ENCODE measurements at places on chromosomes 1 and 21. TPM values are rescaled to one million over a fixed set of nuclear protein-coding genes. Genes with fewer than 3 reads are reported as not detected.

Gene TMEM200B
- 2.0 TPM for total RNA-seq

DNA sequence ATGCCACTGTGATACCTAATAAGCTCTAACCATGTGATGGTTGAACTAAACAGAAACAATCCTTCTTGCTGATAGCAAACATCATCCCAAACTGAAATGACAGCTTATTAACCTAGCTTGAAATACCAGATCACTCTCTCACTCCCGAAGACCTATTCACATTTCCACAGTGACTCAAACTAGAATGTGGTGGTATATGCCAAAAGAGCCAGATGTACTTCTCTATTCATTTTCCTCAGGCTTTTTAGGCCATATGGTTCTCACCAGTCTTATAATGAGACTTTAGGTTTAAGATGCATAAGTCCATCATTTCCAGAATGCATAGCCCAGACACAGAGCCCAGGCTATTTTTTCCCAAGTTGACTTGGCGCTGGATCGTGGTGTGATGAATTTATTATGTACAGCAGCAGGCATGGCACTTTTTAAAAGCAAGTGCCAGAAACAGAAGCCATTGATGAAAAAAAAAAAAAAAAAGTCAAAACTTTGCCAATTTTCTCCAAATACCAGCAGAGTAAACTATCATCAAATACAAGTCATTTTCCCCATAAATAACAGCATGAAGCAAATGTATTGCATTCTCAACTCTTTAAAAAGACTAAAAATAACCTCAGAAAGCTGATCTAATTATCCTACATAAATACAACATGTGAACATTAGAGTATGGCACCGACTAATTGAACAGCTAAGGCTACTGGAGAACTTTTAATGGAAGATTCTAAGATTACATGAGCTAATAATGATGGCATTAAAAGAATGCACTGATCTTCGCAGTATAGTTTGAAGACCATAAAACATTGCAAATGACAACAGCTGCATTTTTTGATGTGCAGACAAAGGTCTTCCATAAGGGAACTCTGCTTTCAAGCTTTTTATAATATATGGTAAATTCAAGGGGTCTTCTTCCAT is 365.4 kb downstream of the LRRIQ3 start:
- DNase-seq, result no peak

DNA sequence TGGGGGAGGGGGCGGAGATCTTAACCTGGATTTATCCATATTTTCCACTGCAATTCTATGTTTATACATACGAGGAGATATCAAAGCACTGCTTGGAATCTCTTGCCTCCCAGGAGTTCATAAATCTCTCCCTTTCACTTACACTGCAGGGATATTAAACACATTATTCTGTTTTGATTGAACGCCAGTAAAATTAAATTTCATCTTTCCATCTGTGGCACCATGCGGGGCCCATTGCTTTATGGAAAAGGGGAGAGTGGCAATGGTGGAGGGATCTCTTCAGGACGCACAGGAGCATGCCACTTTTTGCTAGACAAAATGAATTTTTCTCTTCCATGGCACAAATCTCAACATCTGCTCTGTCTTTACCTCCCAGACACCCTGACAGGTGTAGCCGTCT is 648.0 kb upstream of the PLXNA2 start:
- DNase-seq, result no peak

DNA sequence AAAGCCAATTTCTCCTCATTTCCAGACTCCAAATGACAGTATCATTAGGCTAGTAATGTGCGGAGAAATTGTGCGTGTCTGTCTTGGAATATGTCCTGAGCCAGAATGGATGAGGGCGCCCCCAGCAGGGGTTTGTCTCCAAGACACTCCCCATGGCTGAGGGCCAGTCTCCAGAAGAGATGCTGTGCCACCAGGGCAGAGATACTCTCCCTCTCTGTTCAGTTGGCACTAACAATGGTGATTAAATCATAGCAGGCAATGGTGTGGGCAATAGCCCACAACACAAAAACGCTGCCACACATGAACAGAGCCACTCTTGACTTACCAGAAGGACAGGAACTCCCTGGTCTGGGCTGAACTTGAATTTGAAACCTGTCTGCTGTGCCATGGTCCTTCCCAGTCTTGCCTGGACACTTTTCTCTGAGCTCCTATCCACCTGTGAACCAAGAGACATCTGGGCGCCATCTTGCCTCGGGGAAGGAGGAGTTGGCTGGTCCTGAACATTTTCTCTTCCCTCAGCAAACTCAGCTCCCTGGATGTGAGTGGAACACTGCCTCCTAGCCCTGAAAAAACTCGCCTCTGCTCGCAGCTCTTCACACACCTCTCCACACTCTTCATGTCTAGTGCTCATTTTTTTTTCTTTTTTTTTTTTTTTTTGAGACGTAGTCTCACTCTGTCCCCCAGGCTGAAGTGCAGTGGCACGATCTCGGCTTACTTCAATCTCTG is 14.8 kb upstream of the ADGRB2 start:
- no peak for DNase-seq

GRCh38 chr1:235866205-235866912 is at the start of gene LYST:
TSS of gene LYST (minus strand) at chr1:235866906. CDS start at chr1:235830417, 36,489 bp downstream.
- peak; percentile 62 for DNase-seq

GRCh38 chr1:220135755-220136154 is 41.8 kb downstream of the IARS2 start:
- DNase-seq, result no peak

GRCh38 chr1:110673805-110674336 is 869 bp downstream of the KCNA3 start:
- DNase-seq, result peak; percentile 50

DNA sequence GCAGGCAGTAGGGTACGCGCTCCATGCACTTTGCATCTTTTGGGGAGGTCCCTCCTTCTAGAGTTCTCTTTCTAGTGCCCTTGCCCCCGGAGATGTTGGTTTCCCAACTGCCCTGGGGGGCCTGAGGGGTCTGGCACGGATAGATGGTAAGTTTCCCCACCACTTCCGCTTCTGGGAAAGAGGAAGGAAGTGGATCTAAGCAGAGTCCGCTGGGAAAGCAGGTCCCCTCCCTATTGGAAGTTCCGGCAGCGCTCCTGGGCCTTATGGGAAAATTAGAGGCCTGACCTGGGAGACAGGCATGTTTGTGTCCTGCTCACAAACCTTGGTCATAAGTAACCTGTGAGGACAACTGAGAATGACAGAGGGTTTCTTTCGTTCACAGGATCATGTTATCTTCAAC is 274.4 kb downstream of the RPS6KC1 start:
- DNase-seq, result no peak

DNA sequence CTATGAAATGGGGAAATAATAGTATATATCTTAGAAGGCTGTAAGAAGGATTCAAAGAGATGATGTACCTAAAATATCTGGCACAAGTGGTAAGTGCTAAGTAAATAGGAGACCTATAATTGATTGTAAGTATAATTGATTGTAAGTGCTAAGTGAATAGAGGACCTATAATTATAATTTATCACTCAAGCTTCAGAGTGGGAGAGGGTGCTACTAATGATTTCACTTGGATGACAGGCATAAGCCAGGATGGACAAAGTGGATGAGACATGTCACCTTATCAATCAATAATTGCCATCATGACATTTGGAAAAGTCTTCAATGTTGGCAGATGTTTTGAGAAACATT is 11.2 kb downstream of the RCAN1 start:
- DNase-seq, result no peak

GRCh38 chr1:8822373-8823294 is 5.2 kb upstream of the RERE start:
- DNase-seq, result no peak
